LNCaP clone FGC (cell line): ENCODE measurements at places on chromosomes 4 and X.

DNA sequence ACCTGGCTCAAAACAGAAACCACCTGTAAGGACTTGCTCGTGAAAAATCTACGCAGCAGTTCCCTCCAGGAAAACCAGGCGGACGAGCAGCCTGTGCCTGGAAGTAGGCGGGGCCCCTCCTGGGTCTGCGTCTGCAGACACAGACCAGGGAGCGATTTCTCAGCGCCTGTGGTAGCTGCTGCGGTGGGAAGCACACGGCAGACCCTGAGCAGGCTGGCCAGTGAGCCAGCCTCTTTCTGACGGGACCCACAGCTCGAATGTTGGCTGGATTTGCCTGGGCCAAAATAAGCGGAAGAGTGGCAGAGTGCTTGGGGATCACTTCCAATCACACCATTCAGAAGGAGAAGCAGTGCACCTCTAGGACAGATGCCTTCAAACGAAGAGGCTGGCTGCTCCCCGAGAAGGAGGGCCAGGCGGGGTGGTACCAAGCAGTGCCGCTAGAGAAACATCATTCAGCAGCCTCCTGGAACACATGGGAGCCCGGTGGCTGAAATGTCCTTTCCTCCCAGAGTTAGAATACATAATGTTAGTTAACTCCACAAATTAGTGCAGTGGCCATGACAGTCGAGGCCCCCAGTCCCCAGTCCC lies 85.9 kb downstream of the GATB start:
- DNase-seq: peak; percentile 50

DNA sequence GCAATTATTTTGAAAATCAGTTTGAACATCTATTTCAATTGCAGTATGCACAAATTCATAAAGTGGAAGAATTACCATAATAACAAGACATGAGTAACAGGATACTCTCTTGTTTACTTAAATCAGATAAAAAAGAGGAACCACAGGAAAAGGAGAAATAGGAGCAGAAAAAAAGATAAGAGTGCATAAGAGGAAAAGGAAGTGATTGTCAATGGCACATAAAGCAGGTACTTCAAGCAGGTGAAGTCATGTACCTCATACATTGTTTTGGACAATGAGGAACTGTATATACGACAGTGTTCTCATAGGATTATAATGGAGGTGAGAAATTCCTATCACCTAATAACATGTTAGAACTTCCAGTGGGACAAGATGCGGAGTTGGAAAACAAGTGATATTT lies 334.5 kb upstream of the PCDH7 start:
- DNase-seq: no peak

DNA sequence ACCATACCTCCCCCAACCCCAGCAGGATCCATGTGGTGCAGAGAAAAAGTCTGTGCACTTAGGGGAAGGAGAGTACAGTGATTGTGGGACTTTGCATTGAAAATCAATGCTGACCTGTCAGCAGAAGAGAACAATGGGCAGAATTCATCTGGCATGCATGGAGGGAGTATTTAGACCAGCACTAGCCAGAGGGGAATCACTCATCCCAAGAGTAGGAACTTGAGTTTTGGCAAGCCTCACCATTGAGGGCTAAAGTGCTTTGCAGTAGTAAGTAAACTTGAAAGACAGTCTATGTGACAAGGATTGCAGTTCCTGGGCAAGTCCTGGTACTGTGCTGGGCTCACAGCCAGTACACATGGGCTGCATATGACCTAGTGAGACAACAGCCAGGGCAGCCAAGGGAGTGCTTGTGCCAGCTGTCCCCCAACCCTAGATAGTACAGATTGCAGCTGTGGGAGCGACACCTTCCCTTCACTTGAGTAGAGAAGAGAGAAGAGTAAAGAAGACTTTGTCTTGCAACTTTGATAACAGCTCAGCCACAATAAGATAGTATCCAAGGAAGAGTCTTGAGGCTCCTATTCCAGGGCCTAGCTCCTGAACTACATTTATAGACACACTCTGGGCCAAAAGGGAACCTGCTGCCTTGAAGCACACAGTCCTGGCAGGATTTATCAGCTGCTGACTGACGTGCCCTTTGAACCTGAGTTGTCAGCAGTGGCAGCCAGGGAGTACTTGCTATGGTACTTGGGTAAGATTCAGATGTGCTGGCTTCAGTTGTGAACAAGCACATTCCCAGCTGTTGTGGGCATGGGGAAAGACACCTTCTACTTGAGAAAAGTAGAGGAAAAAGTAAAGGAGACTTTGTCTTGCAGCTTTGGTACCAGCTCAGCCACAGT lies 48.7 kb downstream of the HDX start:
- no peak for DNase-seq

DNA sequence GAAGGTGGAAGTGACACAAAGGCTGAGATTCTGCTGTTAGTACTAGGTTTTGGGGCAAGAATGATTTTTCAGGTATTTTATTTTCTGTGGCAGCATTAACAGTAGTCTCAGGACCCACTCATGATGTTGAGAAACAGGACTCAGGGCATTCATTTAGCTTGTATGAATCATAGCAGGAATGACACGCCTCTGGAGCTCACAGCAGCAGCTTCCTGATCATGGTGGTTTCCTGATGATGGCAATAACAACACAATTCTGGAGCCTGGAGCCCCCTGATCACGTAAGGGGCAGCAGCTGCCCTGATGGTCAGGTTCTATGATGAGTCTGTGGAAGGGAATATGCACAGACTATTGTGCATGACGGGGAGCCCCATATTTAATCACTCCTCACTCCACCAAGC lies 47.0 kb downstream of the TASL start:
- DNase-seq: no peak

DNA sequence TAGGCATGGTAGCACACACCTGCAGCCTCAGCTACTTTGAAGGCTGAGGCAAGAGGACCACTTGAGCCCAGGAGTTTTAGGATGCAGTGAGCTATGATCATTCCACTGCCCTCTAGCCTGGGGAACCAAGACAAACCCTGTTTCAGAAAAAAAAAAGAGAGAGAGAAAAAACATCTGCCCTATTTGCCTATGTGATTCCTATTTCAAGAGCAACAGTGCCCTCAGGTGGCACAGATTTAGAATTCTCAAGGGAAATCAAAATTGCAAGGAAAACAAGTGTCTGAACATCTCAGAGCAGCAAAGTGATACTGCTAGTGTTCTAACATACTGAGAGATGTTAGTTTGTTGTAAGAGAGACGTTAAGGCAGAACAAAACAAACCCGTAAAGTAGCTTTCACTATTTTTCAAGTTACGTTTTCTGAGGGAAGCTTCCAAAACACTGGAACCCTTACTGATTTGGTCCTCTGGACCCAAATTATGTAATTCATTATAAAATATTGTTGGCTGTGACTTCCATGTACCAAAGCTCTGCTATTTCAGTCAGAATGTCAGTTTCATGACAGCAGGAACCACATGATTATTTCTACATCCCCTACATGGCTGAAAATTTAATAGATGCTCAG lies 7.9 kb downstream of the BDH2 start:
- peak; percentile 55 for DNase-seq

DNA sequence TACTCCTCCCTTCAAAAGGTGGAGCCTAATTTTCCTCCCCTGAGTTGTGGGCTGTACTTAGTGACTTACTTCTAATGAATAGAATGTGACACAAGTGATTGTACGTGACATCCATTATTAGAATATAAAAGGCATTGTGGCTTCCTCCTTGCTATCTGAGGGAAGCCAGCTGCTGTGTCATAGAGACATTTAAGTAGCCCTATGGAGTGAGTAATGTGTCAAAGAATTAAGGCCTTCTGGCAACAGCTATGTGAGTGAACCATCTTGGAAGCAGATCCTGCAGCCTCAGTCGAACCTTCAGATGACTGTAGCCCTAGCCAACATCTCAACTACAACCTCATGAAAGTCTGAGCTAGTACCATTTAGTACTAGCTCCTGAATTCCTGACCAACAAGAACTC lies 76.1 kb downstream of the BCOR start:
- no peak for DNase-seq

- no peak for DNase-seq
These were observed 1.7 kb downstream of the CLCN4 start for GRCh38 chrX:10158279-10159144.

DNA sequence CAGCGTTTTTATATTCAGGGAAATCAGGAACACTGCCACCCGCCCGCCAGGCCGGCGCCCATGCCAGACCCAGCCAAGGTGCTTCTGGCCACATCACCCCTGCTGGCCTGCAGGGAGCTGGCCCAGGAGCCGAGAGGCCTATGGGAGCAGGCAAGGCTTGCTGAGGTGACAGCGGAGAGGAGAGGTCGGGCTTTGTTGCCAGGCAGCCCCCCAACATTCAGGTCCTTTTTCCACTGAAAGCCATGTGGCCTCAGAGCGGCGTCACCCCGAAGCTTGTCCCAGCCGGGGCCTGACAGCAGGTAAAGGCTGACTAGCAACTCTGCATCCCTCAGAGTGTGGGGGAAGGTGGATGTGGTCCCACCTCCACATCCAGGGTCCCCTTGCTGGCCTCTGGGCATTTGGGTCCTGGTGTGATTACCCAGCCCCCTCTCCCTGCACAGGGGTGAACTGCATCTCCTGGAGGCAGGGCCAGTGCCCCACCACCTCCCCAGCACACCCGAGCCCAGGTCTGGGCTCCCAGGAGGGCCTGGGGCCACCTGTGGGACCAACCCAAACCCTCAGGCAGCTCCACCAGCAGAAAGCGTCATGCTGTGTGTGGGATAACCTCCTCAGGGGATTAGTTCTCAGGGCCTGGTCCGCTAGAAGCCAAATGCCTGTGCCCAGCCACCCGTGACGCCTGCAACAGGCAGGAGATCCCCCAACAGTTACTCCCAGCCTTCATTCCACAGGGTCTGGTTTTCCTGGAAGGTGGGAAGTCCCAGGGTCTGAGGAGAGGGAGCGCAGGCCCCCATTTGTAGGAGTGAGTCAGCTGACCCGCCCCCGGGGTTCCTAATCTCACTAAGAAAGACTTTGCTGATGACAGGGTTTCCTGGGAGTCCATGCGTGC lies at the start of gene PDE6B:
Gene PDE6B (plus strand): TSS at position 869 of the 886 bp plus-strand sequence. CDS start 54 bp downstream, outside the sequence.
- DNase-seq: no peak

GRCh38 chr4:81905971-81906370 lies 434.3 kb upstream of the RASGEF1B start:
- DNase-seq: no peak

- no peak for DNase-seq
These were observed 5.8 kb upstream of the TMEM31 start for GRCh38 chrX:103704863-103705262.

DNA sequence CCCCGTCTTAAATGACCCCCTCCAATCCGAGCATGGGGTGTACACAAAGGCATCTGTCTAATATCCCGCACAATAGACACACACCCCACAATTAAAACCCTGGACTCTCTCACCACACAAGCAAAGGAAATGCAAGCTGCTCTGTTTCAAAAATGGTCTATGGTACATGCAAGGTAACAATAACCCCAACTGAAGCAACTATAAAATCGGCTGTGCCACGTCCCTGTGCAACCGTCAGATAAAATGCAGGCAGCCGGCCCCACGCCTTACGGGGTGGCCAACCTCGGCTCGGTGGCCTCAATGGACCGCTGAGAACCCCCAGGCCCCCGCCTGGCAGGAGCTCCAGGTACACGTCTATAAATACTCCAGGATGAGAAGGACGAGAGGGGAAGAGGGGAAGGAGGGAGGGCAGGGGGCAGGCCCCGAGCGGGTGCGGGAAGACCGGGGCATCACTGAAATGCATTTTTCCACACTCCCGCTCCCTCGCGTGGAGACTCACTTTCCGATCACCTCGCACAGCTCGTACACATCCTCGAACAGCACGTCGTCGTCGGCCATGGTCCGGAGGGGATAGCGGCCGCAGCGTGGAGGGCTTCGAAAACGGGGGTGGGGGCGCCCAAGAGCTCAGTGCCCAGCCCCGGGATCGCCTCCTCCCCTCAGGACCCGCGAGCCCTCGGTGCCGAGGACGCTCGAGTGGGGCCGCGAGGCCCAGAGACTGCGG lies 763 bp downstream of the CASK start:
- DNase-seq: no peak

- no peak for DNase-seq
These were observed 34.8 kb upstream of the PDLIM5 start for GRCh38 chr4:94416981-94417380.

GRCh38 chr4:14410516-14410915 lies 591.8 kb upstream of the CPEB2 start:
- no peak for DNase-seq

GRCh38 chr4:55670695-55671094 lies 34.6 kb upstream of the NMU start:
- no peak for DNase-seq

DNA sequence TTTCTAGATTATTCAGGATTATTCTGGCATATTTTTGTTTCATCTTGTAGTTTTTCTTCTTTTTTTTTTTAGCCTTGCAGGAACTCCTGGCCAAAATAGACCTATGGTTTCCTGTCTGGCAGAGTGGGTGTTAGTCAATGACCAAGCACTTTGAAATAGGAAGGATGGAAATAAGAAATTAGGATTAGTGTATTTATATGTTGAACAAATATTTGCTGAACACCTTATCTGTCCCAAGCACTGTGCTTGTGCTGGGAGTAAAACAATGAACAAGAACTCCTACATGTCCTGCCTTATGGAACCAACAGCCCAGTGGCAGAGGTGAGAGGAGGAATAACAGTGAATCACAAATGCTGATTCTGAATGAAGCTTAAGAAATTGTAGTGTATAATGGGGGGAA lies 4.5 kb downstream of the MMRN1 start:
- DNase-seq: peak; percentile 34

DNA sequence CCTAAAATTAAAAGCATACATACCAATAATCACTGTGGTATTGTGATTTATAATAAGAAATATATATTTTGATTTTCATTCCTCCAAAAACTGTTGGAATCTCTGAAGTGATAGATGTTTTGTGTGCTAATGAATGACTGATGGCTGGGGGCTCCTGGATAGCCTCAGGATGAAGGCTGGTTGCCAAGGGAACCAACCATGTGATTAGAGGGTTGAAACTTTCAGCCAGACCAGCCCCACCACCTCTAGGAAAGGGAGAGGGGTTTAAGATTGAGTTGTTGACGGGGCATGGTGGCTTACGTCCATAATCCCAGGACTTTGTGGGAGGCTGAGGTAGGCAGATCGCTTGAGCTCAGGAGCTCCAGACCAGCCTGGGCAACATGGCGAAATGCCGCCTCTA lies 34.0 kb downstream of the HS6ST2 start:
- DNase-seq: no peak

DNA sequence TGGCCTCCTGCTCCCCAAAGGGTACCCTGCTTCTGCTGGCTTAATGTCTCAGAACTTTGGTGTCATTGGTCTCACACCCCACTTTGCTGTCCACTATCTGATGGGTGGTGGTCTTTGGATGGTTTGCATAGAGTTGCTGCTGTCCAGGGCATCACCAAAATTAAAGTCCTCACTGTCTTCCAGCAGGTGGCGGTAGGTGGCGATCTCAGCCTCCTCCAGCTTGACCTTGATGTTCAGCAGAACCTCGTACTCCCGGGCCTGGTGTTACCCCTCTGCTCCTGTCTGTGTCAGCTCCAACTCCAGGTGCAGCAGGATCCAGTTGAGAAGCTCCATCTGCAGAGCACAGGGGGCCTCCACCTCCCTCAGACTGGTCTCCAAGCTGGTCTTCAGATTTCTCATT lies 1169.5 kb upstream of the PABPC4L start:
- no peak for DNase-seq

- DNase-seq: no peak
These were observed 82.9 kb downstream of the LAS1L start for GRCh38 chrX:65451663-65452062.
